Right renal cortex interstitium (tissue), 3 donors: ENCODE measurements at places on chromosomes 1 and 21. TPM values are rescaled to one million over a fixed set of nuclear protein-coding genes. Genes with fewer than 3 reads are reported as not detected.

The NBL1 gene
- 21.4 TPM for polyA plus RNA-seq

The ADORA1 gene
- polyA plus RNA-seq, result 8.0 TPM

DNA sequence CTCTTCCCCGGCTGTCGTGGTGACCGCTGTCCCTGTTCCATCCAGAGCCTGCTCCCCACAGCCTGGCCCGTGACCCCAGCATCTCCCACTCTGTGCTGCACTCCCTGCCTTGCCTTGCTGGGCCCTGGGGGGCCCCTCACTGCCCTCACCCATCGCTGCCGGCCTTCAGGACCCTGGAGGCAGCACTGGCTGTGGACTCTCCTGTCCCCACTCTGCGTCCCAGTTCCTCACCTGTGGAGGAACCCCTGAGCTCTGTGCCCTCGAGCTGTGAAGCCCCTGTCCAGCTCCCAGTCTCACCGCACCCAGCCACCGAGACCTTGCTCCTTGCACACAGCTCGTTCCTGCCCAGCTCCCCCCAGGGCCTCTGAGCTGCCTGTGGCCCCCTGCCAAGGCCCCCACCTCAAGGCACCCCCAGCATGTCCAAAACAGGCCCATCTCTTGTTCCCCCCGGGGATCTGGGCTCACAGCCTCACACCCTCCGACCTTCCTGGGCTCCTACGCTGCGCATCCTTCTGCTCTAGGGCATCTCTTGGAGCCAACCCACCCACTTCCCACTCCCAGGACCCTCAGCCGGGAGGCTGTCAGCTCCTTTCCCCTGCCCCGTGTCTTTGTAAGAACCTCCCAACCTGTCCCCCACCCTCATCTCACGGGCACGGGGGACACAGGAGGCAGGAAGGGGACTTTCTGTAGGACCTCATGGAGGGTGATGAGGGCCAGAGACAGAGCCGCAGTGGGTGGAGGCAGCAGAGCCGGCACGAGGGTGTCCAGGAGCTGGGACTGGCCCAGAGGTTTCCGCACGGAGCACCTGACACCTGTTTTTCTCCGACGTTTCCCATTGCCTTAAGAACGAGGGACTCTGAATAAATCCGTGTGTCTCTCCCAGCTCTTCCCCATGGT is 109.3 kb downstream of the WDR4 start:
- no peak for DNase-seq

GRCh38 chr1:6508154-6508815 is 16.8 kb upstream of the PLEKHG5 start:
- DNase-seq, result no peak

DNA sequence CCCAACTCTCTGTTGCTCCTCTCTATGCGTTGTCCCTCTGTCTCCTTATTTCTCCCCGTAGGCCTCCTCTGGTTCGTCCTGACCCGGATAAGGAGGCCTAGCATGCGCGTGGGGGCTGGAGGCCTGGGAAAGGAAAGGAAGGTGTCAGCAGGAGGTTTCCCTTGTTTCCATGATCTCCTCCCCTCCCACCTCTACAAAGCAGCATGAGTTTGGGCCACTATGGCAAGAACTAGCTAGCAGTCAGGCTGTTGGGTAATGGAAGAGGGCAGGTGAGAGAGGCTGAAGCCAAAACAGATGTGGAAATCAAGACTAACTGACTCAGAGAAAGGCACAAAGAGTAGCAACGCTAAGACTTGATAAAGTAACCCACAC is 687 bp upstream of the SEMA6C start:
- DNase-seq, result no peak

- no peak for DNase-seq
These were observed 79.8 kb upstream of the IFFO2 start for GRCh38 chr1:19036041-19036812.

DNA sequence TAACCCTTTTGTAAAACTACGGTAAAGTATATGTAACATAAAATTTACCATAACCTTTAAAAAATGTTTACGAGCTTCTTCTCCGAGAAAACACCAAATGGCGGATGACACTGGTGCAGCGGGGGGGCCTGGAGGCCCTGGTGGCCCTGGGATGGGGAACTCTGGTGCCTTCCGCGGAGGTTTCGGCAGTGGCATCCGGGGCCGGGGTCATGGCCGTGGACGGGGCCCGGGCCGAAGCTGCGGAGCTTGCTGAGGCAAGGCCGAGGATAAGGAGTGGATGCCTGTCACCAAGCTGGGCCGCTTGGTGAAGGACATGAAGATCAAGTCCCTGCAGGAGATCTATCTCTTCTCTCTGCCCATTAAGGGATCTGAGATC is 7.5 kb downstream of the MFSD2A start:
- no peak for DNase-seq
